Naive thymus-derived CD8-positive, alpha-beta T cell (primary cell): ENCODE measurements at places on chromosomes 5 and 9.

DNA sequence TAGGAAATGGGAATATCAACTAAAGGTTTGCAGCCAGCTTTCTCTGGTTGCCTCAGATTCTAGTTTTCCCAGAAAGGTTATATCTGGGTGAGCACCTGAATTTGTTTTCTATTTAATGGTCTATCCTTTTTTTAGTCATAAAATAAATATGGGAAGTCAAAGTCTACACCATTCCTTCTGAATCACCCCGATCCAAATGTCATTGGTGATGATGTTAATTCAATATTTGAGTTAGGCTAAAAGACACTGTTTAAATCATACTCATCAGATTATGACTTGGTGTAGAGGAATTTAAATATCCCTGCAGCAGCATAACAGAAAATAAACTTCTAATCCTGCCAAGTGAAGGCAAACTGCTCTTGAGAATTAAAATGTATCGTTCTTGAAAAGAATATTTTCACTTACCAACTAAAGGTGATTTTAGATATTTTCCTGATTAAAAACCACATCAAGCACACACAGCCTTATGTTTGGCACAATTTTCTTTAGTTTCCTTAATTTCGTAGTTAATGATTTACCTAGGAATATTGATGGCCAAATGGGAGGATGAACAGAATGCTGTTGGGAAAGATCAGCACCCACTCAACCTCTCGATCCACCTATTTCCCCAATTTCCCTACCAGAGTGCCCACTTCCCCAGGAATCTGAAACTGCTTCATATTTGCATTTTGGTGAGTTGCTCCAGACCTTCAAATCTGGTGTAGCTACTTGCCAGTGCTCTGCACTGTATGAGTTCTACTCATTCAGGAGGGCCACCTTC, 103.1 kb upstream of the TSLP start:
- DNase-seq: no peak

DNA sequence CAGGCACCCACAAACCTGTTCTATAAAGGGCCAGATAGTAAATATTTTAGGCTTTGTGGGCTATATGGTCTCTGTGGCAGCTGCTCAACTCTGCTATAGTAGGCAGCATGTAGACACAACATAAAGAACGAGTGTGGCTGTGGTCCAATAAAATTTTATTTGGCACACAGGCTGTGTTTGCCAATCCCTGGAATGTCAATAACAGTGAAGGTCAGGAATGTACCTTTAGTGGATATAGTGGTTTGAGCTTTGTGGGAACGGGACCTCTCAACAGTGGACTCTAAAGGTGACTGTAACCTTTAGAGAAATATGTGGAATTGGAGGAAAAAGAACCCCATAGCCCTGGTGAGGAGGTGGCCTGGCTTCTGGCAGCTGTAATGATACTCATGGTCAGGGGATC, 145.2 kb downstream of the MAST4 start:
- DNase-seq: no peak

- DNase-seq: no peak
Observed at GRCh38 chr9:128787659-128788058, 606 bp downstream of the TBC1D13 start.

- no peak for DNase-seq
Observed at GRCh38 chr5:54883374-54884194, 101.8 kb downstream of the ESM1 start.

- DNase-seq: no peak
Observed at GRCh38 chr5:38467353-38468040, 88.9 kb downstream of the LIFR start.
